Eye (tissue), 1 donor: ENCODE measurements at places on chromosomes 5 and 9.

DNA sequence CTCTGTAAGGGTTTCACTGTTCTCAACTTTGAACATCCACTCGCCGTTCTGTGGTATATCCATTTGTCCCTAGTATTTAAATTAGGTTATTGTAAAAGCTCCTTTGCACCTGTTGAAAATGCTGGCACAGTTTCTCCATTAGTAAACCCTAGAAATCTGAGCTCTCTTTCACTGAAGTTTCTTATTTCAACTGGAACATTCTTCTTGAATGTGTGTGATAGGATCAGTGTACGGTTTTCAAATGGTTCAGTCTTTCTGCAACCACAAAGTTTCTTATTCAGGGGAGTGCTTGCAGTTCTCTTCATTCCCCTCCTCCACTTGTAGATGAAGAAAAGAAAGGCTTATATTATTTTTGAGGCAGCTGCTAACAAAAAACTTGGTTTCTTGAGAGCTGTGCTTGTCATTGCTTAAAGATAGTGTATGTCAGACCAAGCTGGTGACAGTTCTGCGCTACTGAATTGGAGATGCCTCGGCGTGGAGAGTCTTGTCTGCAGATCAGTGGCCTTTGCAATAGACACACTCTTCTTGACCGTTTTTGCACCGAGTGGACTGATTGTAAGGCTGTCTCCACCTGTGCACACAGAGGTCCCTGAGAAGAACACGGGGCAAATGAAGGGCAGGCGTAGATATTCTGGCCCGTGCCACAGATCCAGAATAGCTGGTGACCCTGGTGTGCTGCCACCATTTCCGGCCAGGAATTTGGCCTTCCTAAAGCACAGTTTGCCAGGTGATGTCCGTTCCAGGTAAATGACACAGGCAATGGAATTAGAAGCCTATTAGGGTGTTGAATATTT lies 102.2 kb downstream of the TRIO start:
- no peak for DNase-seq

GRCh38 chr5:108917596-108917995 lies 169.9 kb downstream of the FER start:
- no peak for DNase-seq

DNA sequence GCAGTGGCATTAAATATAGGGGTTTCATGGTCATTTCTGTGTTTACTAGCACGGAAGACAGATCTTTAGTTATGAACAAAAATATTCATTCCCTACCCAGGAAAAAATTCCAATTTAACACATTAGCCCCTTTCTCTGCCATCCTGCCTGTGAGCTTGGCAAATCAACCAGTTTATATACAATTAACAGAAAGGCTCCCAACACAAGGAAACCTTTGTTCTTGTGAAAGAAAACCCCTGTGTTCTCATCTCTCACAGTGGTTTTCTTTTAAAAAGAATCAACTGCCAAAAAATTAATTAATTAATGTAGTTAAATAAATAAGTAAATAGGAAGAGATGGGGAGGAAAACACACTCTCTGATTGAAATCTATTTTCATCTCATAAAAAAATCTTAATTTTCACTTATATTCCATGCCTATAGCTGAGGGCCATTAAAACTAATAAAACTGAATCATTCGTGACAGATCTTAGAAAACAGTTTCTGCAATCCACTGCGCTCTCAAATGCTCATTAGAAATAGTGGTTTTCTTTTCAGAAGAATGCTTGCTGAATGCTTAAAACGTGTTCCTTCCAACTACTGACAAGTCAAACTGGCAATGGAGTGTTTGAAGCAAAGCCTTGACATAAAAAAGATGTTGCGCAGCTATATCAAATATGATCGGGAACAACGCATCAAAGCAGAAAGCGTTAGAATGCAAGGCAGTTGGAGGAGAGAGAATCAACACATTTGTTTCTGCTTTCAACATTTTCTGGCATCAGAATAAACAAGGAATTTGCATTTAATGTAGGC lies 387.7 kb downstream of the TLR4 start:
- DNase-seq, result peak; percentile 15

DNA sequence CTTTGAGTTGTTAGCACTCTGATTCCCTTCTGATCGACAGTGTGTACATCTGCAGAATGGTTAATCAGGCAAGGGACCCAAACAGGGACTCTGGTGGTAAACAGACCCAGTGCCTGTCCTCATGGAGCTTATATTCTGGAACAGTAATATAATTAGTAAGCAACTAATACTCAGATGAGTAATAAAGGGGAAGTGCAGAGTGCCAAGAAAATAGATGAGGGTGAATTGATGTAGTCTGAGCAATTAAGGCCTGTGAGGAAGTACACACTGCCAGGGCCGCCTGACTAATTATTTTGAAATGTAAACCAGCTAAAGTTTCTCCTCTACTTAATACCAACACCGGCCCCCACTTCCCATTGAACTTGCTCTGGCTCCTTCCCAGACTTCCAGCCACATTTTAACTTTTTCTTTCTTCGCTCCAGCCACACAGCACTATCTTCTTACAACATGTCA lies 4.2 kb downstream of the DHX29 start:
- DNase-seq, result no peak

GRCh38 chr9:92808726-92809451 lies 44.3 kb upstream of the BICD2 start:
- DNase-seq, result peak; percentile 92

DNA sequence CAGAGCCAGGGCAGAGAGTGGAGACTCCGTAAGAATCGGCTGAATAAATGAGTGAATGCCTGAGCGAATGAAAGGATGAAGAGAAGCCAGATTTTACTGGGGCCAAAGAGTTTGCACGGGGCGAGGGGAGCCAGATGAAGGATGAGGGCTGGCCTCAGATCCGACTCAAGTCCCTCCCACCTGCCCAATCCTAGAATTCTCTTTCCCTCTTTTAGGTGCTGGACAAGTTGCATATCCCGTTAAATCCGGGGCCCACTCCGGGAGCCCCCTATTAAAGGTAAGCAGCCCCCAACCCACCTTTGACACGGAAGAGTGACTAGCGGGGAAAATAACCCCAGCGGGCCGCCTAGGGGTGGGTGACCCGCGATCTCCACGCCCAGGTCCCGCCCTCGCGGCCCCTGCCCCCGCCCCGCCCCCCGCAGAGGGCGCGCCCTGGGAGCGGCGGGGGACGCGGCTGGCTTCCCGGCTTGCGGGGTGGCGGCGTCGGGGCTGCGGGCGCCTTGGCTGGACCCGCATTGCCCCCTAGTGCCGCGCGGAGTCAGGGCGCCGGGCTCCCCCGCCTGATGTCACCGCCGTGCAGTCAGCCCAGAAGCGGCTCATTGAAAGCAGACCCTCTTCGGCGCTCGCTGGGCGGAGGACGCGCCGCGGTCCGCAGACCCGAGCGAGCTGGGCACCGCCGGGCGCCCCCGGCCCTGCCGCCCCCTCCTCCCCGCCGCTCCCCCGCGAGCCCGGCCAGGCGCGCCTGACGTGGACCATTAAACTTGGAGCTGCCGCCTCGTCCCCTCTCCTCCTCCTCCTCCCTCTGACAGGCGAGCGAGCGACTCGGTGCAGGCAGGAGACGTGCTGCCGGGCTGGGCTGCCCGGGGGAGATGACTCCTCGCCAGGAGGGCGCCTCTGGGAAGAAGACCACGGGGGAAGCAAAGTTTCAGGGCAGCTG lies at the start of gene ADRA1B:
ADRA1B (plus strand) TSS at position 579 of the 937 bp plus-strand sequence. CDS start 424 bp downstream, outside the sequence.
- DNase-seq, result peak; percentile 86

DNA sequence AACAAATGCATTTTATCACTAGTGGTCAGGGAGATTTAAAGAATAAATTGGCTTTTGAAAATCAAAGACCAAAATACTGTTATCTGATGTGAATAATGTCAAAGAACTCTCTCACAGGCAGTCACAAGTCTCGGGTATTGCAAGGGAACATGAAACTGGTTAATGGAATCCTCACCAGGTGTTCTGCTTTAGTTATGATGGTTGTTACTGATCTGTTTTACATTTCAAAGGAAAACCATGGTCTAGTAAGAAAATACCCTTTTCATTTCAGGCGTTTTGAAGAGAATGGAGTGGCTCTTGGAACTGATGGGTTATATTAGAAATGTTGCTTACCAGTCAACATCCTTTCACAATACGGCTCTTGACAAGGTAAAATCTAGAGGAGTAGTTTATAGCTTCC lies 43.4 kb downstream of the HACD4 start:
- DNase-seq, result no peak

DNA sequence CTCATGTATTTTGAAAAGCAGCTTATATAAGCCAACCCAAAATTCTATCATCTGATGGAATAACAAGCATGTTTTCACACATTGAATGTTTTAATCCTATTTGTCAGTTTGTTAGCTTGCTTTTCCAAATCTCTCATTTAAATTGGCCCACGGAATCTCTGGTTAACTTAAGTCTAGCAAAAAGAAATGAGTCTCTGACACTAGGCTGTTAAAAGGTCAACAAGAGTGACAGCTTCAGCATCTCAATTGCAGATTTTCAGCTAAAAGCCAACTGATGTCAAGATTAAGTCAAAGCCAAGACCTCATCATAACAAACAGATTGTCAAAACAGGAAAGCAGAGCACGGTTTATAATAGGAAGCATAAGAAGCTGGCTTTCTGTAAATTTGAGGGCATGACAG lies 49.4 kb upstream of the CDH9 start:
- peak; percentile 31 for DNase-seq

DNA sequence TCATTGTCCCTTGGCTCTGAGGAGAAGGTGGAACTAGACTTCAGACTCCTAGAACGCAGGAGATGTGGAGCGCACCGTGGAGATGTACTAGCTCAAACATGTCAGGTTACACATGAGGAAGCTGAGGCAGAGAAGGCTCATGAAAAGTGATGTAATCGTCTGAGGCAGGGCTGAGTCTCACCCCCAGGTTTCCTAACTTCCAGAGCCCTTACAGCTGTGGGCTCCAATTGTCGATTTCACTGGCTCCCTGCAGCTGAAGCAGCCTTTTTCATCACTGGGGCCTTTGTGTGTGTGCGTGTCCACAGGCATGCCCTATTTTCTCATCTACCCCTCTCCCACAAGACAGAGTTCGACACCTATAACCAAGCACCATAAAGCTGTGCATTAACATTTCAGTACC lies 370.6 kb downstream of the NTRK2 start:
- no peak for DNase-seq

- DNase-seq, result no peak
These were observed 179.3 kb upstream of the MVB12B start for GRCh38 chr9:126147186-126147935.

DNA sequence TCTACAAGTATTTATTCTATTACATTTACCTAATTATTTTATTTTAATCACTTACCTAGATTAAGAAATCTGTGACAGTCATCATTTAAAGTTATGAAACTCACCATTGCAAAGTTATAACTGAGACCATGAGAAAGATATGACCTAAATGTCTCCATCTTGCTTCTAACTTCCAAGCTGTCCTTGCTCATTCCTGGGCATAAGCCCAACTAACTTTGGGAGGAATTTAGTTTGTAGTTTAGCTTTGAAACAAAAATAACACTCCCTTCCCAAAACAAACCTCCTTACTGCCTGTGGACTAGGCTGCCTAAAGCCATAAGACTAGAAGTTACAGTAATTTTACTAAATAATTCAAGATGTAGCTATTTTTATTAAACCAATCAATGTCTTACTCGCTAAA lies 195.6 kb upstream of the RAI14 start:
- DNase-seq, result no peak

- no peak for DNase-seq
These were observed 399.3 kb upstream of the TRPC7 start for GRCh38 chr5:136764601-136765000.

GRCh38 chr9:137168904-137169856 lies 671 bp downstream of the LRRC26 start:
- DNase-seq, result peak; percentile 85

DNA sequence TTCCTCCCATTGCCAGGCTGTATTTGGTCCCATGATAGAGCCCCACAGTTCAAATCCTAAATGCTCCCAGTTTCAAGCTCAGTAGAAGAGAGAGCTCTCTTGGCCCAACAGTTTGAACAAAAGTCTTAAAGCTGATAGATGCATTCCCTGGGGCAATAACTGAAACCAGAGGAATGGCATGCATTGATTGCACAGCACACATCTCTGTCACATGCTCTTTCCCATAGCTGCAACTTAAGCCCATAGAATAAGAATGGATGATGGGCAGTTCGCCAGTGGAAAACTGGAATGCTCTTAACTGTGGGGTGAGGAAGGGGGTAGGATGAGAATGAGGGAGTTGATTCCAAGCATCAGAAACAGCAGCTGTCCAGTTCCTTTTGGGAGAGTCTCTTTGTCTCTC lies 1942.4 kb upstream of the WWC1 start:
- DNase-seq, result peak; percentile 42

- DNase-seq, result no peak
These were observed 39.0 kb upstream of the CD180 start for GRCh38 chr5:67235399-67236110.

- no peak for DNase-seq
These were observed 335.2 kb downstream of the DTWD2 start for GRCh38 chr5:118653183-118653582.

DNA sequence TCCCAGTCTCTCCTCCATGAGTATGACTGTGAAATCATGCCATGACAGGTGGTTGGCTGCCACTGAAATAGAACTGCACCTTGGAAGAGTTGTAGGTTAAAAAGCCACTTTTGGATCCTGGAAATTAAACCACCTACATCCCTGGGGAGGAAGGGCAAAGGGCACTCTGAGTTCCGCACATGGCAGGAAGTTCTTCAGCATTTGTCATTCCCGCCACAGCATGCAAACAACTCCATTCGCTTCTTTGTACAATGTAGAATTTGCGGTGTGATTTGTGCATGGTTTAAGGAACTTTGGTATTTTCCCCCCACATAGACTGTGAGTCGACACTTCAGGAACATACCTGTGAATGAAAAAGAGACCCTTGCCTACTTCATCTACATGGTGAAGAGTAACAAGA lies 9.8 kb downstream of the SAP30L start:
- DNase-seq, result no peak

DNA sequence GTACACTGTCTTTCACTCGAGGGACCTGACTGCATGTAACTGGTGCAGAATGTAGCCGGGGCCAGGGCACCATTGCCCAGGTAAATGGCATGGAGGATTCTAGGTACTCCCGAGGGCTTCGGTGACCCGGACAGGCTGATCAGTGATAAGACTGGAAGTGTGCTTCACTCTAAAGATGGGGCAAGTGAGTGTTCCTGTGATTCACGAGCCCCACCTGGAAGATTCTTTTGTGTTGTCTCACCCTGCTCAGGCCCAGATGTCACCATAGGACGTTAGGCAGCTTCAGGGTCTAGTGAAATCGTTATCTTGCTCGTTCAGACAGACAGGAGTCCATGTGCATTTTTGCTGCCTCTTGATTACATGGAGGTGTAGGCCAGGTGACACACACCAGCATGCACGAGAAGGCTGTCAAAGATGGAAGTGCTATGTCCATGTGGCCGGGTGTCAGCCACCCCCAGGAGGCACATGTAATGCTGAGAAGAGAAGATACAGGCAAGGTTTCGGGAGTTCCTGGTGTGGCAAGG lies 73.9 kb downstream of the WNK2 start:
- DNase-seq, result no peak
